ENCODE measurements at places on chromosomes 2 and 18. TPM values are rescaled to one million over a fixed set of nuclear protein-coding genes. Genes with fewer than 3 reads are reported as not detected.

The MORN2 gene
- total RNA-seq: 13.1 TPM

The MTCL1 gene
- 38.6 TPM for total RNA-seq

The RNPEPL1 gene
- 3.9 TPM for total RNA-seq

DNA sequence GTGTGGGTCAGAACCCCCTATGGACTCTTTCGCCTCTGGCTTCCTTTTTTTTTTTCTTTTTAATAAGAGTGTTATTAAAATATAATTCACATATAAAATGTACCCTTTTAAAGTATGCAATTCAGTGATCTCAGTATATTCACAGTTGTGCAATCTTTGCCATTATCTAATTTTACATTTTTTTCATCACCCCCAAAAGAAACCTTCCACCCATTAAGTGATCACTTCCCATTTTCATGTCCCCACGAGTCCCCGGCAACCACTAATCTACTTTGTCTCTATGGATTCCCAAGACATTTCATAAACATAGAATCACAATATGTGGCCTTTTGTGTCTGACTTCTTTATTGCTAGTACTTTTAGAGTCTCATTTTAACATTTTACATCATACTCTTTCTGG, 38.7 kb upstream of the ANXA4 start:
- no peak for DNase-seq
- no peak overlapping the region for H3K27ac ChIP-seq
- H3K4me1 ChIP-seq: no peaks in the 10 kb centered on the region
- H3K27me3 ChIP-seq: no peaks in the 10 kb centered on the region
- H3K4me3 ChIP-seq: no peak overlapping the region

DNA sequence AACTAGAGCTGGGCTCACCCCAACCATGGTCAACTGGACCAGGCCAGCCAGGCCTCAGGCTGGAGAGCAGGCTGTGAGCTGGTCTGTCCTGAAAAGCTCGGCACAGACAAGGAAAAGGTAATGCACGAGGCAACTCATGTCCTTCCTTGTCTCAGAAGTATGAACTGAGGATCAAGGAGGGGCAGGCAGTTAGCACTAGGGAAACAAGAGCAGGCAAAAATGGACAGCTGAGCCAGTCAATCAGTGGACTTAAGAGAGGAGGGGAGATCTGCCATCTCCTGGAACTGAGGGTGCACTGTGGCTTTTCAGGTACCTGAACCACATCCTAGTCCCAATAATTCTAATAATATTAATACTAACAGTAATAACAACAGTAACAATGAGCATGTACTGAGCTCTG, 20.6 kb upstream of the WIPF1 start:
- no peaks in the 10 kb centered on the region for H3K36me3 ChIP-seq
- H3K4me1 ChIP-seq: peaks cover 12% of the 10 kb centered on the region
- H3K4me3 ChIP-seq: no peak overlapping the region
- no peak overlapping the region for H3K27ac ChIP-seq
- DNase-seq: no peak
